8988T (cell line): ENCODE measurements at places on chromosomes 1 and 21.

DNA sequence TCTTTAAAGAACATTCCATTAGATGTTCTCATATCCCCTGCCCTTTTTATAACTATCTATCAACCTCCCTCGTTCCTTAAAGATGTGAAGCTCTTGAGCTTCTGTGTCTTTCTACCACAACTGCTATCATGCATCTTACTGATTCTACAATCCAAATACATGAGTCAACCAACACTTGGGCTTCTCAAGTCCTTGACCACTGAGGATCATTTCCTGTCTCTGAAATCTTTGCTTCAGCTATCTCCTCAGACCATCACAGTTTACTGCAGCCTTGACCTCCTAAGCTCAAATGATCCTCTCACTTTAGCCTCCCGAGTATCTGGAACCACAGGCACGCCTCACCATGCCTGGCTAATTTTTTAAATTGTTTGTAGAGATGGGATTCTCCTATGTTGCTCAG, 75.2 kb downstream of the FMO4 start:
- DNase-seq, result no peak

GRCh38 chr1:159171688-159172501, 480 bp downstream of the CADM3 start:
- no peak for DNase-seq

DNA sequence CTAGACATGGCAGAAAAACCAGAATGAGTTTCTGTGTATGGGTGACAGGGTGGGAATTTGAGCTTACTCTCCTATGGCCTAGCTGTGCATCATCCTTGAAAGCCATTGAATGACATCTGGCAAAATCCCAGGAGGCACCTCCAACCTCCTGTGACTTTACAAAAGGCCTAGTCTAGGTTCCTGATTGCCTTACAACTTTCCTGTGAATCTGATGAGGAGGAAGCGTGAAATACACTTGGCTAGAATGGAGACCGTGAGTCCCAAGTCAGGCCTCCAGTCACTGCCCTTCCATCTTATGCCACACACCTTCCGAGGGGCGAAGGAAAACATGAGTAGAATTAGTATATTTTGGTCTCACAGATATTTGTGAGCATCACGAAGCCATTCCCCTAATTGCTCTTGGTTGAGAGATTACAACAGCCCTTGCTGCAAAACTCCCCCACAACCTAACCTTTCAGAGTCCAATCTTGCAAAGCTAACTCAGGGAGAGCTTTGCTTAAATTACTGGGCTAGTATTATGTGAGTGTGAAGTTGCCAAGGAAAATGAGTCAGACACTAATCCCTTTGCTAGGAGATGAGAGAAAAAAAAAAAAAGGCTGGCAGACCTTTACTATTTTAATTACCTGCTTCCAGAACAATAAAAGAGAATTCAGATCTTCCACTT, 36.3 kb upstream of the PAXBP1 start:
- DNase-seq, result no peak

DNA sequence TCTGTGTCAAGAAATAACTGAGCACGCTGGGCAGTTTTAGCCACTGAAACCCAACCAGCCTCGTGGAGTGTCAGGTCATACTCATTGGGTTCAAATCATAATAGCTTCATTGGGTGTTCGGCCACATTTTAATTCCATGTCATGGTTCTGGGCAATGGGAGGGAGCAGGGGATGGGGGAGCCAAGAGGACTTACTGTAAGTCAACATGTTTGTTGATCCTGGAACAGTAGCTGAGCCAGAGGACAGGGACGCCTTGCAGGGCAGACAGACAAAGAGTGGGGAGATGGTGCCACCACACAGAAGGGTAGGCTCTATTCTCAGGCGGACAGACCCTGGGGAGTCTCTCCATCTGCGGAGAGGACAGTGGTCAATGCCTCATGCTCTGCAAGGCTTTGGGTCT, 161.1 kb downstream of the ZBTB18 start:
- DNase-seq, result no peak

DNA sequence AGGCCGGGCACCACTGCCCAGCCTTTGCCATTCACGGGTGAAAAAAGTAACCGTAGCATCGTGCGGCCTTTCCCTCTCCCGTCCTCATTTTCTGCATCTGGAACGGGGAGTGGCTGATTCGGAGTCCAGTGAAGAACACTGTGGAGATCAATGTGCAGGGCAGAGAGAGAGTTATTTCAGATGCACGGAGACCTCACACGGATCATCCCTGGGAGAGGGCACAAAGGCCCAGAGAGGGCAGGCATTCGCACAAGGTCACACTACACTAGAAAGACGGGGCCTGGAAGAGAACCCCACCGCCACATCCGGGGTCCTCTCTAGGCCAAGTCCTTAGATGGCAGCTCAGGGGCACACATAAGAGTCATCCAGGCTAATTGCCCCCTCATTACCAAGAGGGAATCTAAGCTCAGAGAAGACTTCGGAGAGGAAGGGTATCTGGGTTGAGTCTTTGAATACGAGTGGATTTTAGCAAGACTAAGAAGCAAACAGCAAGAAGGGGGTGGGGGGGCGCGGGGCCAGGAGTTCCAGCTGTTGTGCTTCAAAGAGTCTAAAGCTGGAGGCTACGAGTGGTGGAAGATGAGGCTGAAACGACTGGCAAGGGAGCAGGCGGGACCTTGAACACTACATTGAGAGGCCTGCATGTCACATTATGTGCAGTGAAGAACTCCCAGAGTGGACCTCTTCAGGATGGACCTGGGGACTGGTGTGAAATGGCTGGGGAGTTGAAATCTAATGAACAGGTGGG, 857 bp downstream of the GPX7 start:
- DNase-seq, result no peak

DNA sequence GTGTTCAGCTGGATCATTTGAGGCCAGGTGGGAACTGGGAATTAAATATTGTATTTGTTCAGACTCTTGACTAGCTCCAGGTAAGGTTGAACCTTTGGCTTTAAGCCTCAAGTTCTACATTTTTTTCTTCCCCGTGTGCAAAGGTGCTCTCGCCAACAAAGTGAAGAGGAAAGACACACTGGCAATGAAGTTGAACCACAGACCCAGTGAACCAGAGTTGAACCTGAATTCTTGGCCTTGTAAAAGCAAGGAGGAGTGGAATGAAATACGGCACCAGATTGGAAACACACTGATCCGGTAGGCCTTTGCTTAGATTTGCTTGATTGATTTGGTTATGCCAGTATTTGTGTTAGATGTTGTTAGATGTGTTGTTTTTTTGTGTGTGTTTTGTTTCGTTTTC, 25.5 kb upstream of the RCC1 start:
- DNase-seq, result no peak

DNA sequence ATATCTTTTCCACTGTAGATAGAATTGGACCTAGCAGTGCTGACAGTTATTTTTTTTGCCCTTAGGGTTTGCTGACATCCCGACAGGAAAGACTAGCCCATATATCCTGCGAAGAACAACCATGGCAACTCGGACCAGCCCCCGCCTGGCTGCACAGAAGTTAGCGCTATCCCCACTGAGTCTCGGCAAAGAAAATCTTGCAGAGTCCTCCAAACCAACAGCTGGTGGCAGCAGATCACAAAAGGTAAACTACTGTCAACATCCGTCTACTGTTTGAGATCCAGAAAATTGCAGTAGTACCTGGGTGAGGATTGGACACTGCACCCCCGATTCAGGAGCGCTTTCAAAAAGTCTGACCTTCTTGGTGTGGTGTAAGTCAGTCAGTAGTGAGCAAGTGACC, 55.8 kb downstream of the CENPF start:
- DNase-seq, result no peak

GRCh38 chr1:186497651-186498050, 36.7 kb upstream of the PDC start:
- no peak for DNase-seq

DNA sequence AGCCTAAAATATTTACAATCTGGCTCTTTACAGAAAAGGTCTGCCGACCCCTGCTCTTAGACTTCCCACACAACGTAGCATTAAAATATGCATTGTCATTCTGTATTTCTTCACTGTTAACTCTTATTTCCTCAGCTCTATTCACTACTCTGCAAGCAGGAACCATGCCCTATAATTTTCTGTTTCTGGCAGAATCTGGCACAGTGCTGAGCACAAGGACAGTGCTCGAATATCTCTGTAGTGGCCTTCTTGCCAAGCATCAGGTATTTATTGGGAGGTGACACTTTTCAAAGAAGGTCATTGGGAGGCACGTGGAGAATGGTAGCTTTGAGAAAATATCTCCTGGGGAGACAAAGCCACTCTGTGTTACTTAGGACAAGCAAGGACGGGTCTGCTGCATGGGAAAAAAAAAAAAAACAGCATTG, 77.9 kb downstream of the PSMG1 start:
- no peak for DNase-seq
